ENCODE measurements at places on chromosomes 3 and 15.

DNA sequence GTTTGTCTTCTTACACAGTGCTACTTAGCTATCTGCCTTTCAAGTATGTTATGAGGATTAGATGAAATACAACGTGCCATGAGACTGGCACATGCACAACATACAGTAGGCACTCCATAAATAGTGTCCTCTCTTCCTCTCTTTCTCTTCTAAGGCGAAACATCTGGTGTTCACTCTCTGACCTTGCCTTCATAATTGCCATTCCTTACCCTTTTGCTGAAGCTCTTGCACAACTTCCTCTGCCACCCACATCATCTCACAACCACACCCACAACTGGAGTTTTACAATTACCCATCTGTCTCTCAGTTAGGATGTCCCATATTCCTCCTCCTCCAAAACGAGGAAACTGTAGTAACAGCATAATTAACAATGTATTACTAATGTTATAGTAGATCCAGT, 26.4 kb upstream of the ACP3 start:
- DNase-seq = no peak

DNA sequence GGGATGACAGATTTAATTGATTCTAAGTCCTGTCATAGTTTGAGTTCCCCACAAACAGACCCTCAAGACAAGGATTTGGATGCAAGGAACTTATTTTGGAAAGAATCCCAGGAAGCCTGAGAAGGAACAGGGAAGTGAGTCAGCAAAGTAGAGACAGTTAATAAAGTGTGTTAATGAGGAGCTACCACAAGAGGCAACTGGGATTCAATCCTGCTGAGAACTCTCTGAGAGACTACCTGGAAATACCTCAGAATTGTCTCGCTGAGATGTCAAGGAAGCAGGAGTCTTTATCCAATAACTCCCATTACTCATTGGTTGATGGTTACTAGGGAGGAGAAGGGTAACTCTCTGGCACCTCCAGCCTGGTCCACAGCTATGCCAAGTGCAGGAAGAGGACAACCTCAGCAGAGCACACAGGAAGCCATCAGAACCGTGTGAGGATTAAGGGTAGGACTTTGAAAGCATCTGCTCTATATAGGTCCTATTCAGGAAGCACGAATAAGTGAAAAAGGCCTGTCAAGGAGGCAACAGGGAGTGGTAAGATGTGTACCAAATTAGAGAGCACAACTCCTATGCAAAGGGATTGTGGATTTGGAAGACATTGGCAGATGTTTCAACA, 311.1 kb upstream of the KCNH8 start:
- no peak for DNase-seq

DNA sequence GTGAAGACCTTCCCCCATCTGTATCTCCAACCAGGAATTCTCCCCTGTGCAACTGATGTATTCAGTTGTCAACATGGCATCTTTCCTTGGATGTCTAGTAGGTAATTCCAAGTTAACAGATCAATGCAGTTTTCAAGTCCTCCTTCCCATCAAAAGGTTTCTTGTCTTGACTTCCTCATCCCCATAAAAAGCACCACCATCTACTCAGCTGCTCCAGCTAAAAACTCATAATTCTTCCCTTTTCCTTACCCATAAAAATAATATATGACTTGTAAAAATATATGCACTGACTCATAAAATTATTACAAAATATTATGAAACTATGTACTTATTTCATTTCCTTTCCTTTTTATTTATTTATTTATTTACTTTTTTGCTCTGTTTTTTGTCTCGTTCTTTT, 5.0 kb upstream of the CAND2 start:
- DNase-seq = no peak

GRCh38 chr3:40366203-40367162, 20.5 kb upstream of the ENTPD3 start:
- no peak for DNase-seq

DNA sequence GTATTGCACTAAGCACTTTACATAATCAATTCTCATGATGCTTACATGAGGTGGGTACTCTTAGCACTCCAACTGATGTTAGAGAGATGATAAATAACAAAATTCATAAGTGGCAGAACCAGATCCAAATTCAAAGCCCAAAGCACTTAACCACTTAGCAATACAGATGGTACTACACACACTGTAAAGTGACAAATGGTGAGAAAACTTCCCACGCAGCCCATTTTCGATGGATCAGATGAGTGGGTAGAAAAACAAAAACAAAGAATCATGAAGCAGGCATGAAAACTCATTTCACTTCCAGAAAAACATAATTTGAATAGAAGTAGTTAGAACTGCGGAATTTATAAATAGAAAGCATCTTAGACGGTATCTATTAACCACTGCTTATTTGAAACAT, 66.2 kb downstream of the FRMD4B start:
- no peak for DNase-seq

- DNase-seq = no peak
Measured at GRCh38 chr3:120442975-120443517, 7.7 kb downstream of the FSTL1 start.

DNA sequence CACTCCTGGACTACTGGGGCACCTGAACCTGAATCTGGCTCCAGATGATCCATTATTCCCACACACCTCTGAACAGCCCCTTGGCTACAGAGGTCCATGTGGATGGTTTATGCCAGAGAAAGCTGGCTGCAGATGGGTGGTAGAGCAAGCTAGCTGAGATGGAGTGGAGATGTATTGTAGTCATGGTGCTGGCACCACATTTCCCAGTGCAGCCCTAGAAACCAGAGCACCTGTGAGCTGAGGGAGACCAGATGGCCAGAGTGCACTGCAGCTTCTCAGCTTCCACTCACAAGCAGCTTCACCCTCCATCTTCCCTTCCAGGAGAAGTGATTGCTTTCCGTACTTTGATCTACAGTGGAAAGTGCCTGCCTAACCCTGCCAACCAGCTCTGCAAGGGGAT, 29.9 kb downstream of the RBP1 start:
- DNase-seq = no peak

DNA sequence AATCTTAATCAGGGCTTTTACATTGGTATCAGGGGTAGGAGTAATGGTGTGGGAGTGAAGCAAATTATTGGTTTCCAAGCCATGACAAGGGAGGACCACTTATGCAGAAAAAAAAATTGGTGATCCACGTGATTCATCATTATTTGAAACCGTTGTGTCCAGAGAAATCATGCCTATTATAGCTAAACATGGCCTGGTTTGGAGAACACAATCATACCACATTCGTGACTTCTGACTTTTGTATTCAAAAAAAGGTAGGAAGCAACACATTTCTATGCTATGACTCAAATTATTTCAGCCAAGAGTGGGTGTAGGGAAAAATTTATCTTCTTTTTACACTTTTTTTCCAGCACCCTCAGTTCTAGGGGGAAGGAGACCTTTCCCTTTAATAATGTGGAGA, 924.3 kb upstream of the GBE1 start:
- DNase-seq = no peak

GRCh38 chr3:196195664-196196265, 15.4 kb downstream of the ZDHHC19 start:
- DNase-seq = no peak

DNA sequence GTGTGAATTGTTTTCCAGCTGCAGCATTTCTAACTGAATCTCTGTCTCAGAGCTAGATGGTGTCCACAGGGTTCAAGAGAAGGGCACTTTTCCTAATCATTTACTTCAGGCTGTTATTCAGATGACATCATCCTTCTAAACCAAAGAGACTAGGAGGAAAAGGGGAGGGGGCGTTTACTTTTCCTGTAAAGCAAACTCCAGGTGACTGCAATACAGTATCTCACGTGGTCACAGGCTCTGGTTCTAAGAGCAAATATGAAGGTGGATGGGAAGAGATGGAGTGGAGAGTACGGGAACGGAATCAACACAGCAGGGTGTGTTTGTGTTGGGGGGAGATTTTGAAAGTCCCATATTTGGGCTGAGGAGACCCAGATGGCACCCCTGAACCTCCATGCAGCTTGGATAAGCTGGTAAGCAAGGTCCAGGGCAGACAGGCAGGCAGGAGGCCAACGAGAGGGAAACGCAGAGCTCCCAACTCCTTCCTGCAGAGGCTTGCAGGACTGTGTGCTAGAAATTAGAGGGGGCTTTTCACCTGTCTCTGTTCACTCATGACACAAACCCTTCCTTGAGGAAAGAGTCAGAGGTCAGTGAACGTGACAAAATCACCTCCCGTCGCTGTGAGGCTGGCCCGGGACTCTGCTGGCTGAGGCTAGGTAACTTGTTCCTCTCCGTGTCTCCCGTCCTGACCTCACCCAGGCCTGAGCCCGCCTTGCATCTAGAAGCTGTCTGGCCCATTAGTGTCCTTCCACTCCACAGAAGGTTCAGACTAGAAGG, 151.2 kb downstream of the OPA1 start:
- DNase-seq = peak; percentile 60

GRCh38 chr3:128624526-128625138, 26.0 kb downstream of the RPN1 start:
- no peak for DNase-seq

DNA sequence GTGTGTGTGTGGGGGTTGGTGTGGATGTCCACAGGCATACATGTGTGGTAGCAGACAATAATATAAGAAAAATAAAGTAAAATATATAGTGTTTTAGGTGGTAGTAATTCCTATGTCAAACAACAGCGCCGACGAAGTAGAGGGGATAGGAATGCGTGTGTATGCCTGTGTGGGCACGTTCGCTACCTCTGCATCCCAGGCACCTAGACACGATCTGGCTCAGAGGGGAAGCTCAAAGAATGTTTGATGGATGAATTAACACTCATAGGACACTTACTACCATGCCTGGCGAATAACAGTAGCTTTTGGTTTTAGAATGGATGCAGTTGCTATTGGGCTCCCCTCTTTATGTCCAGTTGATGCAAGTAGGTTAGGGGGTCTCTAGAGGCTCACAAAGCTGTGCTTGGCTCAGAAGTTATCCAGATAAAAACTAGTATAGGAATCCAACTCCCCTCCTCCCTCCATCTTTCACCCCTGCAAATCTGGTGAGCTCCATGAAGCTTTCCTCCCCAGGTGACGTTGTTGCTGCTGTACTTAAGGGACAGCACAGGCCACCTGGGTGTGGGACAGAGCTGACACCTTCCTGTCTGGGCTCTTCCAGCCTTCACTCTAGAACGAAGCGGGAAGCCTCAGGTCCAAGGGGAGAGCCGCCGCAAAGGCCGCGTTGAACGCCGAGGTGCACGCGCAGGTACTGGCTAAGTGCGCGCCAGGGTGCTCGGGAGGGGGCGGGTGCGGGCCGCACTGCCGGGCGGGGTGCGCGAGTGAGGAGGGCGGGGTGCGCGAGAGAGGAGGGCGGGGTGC, 192.6 kb upstream of the LYSMD4 start:
- peak; percentile 23 for DNase-seq

DNA sequence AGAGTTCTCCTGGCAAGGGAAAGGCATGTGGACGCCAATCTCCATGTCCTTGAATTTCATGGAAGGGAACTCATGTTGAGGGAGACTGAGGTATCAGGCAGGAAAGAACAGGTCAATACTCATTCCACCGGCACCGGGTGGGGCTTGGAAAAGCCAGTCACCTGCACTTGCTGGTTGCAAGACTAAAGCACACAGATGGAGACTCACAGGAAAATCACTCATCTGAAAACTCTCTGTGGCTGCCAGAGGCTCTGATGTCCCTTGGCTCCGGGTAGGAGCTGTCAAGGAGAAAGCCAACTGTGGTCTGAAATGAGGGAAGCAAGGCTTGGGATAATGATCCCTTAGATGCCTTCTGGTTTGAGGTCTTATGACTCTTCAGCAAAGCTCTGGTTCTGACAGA, 8.7 kb upstream of the CGNL1 start:
- DNase-seq = no peak

- DNase-seq = no peak
Measured at GRCh38 chr15:29452881-29453731, 183.5 kb upstream of the NSMCE3 start.

- DNase-seq = no peak
Measured at GRCh38 chr3:179430277-179430870, 20.9 kb downstream of the GNB4 start.

- no peak for DNase-seq
Measured at GRCh38 chr3:172591876-172592771, 68.9 kb upstream of the TNFSF10 start.

DNA sequence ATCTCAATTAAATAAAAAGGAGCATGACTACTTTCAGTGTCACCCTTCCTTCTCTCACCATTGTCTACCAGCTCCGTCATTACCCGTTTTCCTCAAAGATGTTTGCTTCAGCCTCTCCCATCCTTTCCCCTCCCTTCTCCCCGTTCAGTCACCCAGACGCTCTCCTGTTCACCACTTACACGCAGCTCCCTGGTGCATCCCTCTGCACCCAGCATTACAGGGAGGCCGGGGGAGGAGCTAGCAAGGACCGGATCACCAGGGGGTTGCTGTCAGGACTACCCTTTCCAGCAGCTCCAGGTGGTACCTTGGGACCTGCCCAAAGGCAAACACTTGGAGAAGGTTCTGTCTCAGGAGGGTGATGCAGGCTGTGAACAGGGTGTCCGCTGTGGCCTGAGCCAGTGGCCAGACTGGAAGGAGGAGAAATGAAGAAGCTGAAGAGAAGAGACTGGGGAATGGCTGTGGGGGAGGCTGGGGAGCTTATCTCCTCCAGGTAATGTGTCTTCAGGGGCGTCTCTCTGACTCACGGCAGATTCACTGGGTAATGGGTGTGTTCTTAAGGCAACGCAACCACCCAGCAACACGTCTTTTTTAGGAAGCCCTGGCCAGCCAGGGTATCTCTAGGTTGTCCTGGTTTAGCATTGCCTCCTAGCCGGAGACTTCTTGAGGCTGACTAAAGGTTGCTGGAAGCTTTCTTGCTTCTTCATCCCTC, 21.8 kb upstream of the BDH1 start:
- DNase-seq = no peak

DNA sequence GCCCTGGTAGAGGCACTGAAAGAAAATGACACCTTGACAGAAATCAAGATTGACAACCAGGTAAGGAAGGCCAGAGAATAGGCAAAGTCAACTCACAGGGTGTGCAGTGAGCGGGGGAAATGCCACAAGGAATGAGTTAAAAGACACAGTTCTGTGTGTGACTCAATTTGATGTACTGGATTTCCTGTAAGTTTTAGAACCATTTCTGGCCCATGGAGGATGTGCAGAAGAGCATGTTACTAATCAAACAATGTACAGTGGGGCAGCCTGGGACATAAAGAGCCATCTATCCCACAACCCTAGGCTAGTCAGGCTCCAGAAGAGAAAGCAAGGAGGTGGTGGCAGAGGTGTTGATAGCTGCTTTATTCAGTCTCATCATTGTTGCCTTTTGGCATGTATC, 31.2 kb upstream of the TMOD3 start:
- DNase-seq = no peak

DNA sequence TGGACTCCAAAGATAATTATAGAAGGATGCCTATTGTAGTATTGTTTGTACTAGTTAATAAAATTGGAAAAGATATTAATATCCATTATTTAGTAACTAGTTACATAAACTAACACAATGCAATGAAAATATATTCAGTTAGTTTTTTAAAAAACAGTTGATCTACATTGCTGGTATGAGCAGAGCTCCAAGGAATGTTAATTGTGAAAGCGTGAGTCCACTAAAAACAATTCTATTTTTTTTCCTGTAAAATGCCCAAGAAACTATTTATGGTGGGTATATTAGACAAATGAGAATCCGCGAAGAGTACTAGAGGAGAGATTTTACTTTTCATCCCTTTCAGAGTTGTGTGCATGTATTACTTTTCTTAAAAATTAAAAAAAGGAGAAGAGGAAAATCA, 104.3 kb downstream of the MCTP2 start:
- no peak for DNase-seq
